ENCODE measurements at places on chromosomes 12 and 14.

GRCh38 chr12:75488553-75488952 lies 8.0 kb downstream of the GLIPR1 start:
- no peak for DNase-seq

DNA sequence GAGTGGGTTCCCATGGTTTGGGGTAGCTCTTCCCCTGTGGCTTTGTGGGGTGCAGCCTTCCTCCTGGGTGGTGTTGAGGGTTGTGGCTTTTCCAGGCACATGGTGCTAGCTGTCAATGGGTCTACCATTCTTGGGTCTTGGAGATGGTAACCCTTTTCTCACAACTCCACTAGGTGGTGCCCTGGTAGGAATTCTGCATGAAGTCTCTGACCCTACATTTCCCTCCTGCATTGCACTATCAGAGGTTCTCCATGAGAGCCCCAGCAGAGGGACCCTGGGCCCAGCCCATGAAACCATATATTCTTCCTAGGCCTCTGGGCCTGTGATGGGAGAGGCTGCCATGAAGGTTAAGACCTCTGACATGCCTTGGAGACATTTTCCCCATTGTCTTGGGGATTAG lies 1093.3 kb downstream of the SLC16A7 start:
- DNase-seq: no peak

- DNase-seq: peak; percentile 57
Observed at GRCh38 chr12:131105736-131106348, 152.1 kb downstream of the ADGRD1 start.

DNA sequence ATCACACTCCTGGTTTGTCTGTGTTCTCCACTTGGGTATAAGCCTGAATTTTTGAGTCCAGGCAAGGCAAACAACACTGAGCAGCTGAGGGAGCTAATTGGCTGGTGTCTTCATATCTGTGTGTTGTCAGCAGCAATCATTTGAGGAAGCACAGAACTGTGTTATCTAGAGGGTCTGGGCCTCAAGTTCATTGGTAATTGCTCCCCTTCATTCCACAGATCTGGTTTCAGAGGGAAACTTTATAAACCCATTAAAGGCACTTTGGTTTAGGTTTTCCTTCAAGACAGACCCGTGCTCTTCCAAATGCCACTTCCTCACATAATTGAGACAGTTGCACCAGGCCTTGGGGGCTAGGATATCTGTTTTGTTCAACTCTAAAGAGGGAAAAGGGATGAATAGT lies 5.6 kb downstream of the DACT1 start:
- DNase-seq: no peak

DNA sequence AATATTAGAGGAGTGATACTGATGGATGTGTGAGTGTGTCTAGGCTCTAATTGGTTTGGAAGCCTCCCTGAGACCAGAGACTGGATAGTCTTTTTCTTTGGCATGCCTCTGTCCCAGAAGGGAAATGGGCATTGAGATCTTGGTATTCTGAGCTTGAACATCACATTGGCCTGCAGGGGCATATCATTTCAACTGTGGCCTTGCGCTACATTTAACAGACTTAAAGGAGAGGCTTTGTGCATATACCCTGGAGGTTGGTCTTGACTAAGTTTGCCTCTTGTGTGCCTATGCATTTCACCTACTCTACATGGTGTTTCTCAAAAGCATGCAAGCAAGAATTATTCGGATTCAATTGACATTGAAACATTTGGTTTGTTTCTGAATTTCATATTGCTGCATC lies 185.4 kb downstream of the TMTC2 start:
- DNase-seq: no peak

DNA sequence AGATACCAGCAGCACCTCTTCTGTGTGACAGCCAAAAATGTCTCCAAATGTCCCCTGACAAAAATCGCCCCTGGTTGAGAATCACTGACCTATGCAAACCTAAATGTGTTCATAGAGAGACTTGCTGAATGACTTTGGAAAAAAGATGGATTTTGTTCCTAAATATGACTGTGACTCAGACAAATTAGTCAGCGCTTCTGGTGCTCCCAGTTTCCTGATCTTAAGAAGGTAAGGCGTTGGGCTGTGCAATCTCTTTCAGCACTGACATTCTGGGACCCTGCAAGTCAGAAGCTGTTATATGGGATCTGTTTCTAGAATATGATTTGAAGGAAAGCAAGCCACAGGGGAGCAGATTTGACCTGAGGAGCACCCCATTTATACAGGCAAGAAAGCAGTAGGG lies 90.6 kb upstream of the PWP1 start:
- DNase-seq: no peak

GRCh38 chr12:91743704-91744321 lies 401.8 kb downstream of the BTG1 start:
- no peak for DNase-seq

GRCh38 chr12:64389154-64389553 lies 1.4 kb downstream of the C12orf56 start:
- DNase-seq: no peak

DNA sequence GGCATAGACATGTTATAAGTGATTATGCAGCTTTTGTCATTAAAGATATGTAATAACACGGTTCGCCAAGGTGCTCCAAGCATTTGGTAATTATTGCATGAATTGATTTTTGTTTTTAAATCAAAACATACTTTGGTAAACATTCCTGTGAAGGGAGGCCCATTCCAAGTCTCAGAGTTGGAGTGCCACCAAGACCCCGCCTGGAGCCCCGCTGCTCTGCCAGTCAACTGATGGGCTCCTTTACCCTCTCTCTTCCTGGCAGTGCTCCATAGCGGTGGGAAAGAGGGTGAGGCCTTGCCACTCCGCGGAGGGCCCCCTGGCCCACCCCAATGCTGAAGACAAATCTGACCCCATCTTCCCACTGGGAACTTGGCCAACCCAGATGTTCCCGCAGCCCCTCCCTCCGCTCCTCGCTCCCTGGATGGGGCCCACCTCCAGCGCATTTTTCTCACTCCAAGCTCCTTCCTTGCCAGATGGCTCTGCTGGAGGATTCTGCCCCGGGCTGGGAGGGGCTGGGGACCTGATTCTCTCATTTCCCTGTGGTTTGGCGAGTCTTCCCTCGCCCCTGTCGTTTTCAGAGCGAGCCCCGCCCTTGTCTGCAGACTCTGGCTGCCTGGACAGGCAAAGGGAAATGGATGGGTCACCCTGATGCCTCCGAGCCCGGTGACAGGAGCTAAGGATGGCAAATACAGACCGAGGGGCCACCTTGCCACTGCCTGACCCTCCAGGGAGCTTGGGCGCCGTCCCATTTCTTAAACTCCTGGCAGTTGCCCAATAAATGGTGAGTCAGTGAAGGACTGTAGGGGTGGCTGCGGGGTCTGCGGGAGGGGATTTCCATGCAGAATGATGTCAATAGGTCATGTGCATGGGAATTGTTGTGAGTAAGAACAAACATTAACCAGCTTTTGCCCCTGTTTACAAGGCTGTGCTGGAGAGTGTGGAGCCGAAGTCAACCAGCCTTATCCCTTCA lies 9.2 kb upstream of the PAPLN start:
- peak; percentile 87 for DNase-seq

DNA sequence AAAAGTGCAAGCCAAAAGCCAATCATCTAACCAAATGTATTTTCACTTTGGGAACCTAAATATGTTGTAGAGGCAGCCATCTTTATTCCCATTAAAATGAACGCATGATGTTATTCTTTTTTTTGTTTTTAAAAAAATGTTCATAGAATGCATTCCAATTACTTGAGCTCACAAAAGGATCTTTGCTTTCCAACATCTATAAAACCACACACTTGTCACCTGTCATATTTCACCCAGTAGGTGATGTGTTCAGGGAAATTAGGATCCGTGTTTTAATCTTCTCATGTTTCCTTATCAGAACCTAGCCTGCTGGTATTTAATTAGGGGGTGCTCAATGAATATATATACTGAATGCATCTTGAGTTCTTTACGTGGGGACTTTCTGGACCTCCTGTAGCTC lies 13.6 kb downstream of the TTC8 start:
- DNase-seq: no peak

GRCh38 chr14:68088451-68088854 lies 268.9 kb downstream of the RAD51B start:
- peak; percentile 67 for DNase-seq

GRCh38 chr12:68769941-68770340 lies 24.0 kb downstream of the SLC35E3 start:
- DNase-seq: no peak

DNA sequence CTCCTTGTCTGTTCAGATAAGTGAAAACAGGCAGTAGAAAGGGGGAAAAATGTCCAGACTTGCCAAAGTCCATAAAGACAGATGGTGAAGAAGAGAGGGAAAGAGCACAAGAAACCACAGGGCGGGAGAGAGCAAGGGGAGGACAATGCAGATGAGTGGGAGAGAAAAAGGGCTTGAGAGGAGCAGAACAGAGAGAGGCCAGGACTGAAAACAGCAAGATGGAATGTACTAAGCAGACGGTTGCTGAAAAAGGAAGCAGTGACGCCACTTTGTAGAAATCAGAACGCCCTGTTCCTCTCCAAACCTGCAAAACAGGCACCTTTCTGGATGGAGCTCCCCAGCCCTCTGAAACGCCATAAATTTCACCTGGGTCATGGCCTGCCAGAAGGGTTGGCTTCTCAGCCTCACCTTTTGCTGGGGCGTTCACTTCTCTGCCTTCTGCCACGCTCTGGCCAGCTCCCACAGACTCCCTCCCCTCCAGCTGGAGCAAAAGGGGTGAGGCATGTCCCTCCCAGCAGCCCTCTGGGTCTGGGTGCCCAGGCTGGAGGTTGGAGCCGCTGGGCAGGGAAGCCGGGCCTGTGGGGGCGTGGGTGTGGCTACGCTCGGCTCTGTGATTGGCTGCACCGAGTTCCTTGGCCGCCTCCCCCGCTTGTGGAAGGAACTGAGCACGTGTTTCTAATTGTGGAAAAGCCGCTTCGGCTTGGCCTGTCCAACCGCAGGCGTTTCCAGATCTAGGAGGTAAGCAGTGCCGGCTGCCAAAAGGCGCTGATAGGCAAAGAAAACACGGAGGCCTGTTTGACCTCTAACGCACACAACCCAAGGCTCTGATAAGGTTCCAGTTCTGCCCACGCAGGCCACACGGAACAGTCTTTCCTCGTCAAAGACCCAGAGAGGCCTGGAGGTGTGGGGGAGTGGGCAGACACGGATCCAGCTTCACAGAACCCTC lies 29.3 kb downstream of the SLC7A8 start:
- DNase-seq: peak; percentile 85

DNA sequence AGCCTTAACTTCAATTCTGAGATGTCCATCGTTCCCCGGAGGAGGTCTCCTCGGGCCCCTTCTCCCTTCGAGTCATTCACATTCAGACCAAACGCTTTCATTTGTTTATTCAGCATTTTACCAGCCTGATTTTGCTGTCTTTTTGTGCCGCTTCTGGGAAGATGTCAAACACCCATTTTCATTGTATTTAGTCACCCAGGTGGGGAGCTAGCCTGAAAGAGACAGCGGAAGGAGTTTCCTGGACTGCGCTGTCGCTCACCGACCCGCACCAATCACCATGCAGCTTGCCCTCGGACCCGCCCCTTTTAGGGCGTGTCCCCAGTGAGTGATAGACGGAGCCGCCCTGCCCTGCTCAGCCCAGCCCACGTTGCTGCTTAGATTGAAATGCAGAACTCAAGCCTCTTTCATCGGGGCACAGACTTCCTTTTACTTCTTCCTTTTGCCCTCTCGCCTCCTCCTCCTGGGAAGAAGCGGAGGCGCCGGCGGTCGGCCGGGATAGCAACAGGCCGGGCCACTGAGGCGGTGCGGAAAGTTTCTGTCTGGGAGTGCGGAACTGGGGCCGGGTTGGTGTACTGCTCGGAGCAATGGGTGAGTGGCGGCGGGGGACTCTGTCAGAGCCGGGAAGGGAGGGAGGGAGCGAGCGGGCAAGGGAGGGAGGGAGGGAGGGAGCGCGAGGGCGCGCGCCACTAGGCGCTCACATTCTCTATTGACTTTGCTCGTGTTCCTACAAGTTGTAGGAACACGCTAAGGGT lies at the start of gene PAX9:
Gene PAX9 (plus strand): TSS at position 355 of the 752 bp plus-strand sequence. CDS start 230 bp downstream, at position 585.
- DNase-seq: peak; percentile 87

DNA sequence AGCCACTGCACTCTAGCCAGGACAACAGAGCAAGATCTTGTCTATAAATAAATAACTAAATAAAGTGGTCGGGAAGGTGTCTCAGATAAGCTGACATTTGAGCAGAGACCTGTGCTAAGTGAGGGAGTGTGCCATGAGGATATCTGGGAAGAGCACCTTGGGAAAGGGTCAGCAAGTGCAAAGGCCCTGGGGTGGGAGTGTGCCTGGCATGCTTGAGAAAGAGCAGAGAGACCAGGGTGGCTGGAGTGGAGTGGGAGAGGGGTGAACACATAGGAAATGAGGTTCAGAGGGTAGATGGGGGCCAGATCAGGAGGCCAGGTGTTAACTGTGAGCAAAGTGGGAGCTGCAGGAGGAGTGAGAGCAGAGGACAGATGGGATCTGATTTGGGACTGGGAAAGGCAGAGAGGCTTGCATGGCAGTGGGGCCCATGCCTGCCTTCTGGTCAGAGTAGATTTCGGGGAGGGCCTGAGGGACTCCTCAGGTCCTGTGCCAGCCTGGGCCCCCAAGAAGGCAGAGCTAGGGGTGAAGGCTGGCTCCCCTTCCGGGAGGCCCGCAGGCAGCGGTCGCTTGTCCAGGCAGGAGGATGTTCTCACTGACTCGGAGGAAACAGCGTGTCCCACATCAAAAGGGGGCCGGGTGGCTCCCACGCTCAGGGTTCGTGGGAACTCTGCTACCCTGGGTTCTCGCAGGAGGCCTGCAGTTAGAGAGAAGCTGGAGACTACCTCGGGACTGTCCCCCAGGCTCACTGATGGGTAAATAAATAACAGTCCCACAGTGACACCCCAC lies 32.6 kb downstream of the DTX1 start:
- DNase-seq: no peak

GRCh38 chr12:56013482-56013881 lies 7.4 kb upstream of the IKZF4 start:
- no peak for DNase-seq

GRCh38 chr14:105478398-105479251 lies 4.0 kb downstream of the CRIP2 start:
- DNase-seq: no peak

DNA sequence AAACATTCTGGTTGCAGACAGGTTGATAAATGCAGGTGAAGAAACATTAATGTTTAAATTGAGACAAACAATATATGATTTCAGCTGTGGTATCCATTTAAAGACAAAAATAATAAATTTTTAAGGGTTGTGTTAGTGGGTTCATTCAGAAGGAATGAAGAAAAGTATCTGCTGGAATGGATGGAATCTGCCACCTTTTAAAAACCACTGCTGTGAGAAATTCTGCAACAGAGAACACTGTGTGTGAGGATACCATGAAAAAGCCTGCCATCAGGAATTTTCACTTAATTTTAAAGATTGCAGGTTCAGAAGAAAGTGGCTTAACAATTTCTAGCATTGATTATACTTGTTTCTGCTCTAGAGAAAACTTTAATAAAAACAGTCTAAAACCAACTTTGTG lies 184.6 kb upstream of the SOX5 start:
- DNase-seq: no peak

- DNase-seq: no peak
Observed at GRCh38 chr12:24608637-24609285, 340.1 kb downstream of the BCAT1 start.

- DNase-seq: no peak
Observed at GRCh38 chr14:85813040-85813439, 283.1 kb downstream of the FLRT2 start.

All from left forelimb (tissue), 1 donor.